ENCODE measurements at places on chromosomes 4 and X.

DNA sequence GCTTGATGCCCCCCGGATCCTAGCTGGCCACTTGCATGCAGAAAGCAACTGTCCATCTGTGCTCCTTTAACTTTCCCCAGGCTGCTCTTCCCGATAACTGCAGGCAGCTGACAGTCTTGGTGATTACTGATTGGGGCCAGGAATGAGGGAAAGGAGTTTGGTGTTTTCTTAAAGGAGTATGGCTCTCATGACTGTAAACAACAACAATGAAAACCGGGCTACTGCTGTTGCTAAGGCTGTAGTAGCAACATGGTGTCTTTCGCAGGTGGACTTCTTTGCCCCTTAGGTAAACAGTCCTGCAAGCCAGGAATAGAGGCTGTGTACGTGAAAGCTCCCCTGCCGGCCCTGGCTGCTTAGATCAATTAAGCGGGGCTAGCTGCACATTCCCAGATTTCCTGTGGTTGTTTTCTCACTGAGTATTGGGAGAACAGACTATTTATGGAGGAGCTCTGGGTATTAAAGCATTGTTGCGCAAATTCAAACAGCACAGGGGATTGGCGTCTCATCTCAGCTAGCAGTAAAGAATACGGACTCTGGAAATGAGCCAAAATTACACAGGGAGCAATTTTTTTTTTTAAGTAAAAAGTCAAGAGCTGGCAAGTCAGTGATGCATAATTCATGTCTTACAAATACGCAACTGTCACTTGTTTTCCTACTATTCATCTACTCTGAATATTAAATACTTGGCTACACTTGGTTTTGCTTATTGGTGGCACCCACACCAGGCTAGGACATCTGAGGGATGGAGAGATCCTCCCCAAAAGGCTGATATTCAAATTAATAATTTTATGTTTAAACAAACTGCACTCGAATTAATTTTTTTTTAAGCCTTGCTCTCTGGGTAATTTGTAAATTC, 61.6 kb upstream of the NAP1L5 start:
- no peak for DNase-seq

- no peak for DNase-seq
Observed at GRCh38 chr4:139243448-139244365, 36.3 kb downstream of the MGARP start.

GRCh38 chrX:32598707-32599106, 612.6 kb downstream of the DMD start:
- DNase-seq, result no peak

DNA sequence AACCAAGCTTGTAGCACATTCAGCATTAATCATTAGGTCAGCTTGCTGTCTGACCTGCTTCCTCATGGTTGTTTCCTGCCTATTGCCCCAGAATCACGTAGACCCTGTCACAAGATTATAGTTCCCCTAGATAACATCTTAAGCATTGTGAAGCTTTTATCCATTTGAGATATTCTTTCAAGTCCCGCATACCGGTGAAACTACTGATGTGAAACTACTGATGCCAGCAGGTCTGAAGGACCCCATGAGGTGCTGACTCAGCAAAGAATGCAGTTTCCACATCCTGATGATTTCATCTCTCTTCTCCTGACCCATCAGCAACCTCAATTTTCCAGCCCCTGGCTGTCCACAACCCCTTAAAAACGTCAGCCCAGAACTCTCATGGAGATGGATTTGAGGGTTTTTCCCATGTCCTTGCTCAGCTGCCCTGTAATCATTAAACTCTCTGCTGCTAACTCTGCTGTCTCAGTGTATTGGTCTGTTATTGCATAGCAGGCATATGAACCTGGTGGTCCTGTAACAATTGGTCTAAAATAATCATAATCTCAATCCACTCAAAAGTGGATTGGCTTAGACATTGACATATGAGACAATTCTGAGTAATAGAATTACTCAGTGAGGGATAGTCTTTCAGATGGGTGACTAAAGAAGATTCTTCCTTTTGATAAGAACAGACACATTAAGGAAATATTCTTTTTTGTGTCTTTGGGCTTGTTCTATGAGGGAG, 26.3 kb upstream of the UBA6 start:
- DNase-seq, result no peak

- DNase-seq, result no peak
Observed at GRCh38 chr4:185831125-185831815, 19.3 kb upstream of the SORBS2 start.

GRCh38 chrX:41335198-41335957, 1.4 kb downstream of the DDX3X start:
- no peak for DNase-seq

DNA sequence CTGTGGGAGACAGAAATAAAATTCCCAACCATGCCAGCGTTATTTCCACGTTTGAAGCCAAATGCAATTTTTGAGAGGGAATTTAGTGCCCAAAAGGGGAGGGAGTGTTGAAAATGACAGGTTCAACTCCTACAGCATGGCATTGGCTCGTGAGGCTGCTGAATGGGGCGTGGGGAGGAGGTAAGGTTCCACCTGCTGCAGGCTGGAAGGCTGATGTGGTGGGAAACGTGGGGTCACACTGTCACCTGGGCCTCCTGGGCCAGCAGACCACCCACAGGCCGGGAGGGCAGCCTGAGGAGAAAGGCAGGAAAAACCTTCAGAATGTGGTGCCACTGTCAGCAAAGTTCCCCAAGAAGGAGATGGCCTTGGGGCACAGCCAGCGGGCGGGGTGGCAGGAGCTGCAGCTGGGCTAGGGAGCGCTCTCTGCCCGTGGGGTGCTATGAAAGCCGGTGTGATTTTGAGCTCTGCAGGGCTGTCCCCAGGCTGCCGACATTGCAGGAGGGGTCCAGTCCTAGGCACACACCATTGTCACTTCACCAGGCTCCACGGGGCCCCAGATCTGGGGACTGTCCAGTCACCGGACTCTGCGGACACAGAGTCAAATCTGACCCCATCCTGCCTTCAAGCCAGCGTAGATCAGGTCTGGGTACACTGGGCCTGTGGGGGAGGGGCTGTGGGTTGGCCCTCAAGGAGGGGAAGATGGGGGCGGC, 19.6 kb downstream of the MSANTD1 start:
- DNase-seq, result no peak

DNA sequence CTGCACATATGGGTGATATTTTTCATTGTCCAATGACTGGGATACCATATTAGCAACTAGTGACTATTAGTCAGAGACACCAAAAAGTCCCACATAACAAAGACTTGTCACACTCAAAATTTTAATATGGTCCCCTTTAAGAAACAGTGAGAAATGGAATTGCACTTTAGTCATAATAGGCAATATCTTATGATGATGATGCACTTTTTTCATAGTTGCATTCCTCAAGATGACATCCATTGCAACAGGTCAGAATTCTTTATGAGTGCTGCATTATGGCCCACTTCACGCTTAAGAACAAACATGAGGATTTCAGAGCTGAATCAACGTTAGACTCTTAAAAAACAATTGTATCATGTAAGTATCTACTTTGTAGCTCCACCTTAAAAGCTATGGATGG, 608.4 kb upstream of the HTR2C start:
- no peak for DNase-seq

DNA sequence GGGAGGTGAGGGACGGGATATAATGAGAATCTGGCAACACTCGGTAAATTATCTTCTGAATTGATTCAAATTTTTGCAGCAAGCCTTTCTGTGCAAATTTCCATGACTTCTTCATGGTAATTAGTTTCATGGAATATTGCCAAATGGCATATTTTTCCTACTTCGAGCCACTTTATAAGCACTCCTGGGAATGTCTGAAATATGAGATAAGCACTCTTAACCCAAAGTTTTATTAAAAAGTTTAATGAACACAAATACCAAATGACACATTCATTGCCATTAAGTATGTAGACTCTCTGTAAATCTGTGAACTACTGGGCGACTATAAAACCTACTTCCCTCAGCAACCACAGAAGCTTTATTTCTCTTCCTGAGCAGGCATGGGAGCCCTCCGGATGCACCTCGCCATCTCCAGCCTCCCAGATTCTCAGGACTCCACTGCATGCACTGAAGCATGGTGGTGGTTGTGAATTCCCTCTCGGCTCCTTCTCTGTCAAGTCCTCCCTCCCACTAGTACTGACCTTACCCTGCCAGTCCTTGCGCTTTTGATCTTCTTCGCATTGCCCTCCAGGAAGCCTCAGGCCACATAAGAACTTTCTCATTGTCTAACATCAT, 154.4 kb upstream of the RPL34 start:
- no peak for DNase-seq

DNA sequence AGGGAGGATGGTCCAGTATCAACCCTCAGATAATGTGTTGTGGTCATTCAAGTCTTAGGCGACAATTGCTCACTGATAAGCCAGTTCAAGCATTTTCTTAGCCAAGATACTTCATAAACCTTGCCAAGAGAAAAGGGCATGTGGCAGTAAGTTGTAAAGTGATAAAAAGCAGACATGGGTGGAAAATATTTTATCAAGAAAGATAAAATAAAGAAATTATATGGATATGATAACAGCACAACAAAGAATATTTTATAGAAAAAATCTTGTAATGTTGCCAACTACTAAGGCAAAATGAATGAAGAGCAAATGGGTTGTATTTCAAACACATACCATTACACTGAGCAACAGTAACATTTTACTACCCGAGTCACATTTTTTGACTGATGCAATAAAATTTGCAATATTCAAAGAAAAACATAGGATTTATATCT, 217.4 kb upstream of the PITX2 start:
- no peak for DNase-seq

DNA sequence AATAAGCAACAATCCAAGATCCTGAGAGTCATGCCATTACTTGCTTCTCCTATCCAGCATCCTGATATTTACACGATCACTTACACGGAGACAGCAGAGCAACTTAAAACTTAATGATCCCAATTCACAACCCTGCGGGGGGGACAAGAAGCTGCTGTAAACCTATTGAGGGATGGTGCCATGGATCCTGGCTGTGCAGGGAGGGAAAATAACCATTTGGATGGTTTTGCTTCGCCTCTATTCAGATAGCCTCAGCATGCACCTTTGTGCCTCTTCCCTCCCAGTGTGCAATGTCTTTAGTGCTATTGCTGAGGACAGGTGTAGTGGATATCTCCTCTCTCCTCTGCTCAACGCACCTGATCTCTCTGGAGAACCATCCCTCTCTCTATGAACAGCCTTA, 89.7 kb upstream of the PPARGC1A start:
- DNase-seq, result no peak

GRCh38 chr4:6734165-6734786, 18.3 kb downstream of the BLOC1S4 start:
- DNase-seq, result no peak

GRCh38 chr4:71992571-71993312, 39.1 kb upstream of the NPFFR2 start:
- no peak for DNase-seq

- no peak for DNase-seq
Observed at GRCh38 chr4:10016169-10016568, 5.1 kb downstream of the SLC2A9 start.

DNA sequence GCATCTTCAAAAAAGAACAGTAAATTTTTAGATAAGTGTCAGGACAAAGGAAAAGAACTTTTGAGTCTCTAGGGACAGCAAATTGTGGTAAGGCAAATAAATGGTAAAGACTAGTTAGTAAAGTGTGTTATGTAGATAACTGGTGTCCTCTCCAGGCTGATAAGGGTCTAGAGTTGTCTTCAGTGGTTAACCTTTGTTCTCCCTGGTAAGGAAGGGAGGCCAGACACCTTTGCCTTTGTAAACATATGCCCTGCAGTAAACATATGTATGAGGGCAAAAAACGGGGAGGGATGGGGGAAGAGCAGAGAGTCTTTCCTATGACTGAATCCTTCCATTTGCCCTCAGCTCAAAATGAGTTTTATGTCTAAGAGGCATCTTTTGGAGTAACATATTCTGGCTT, 384.6 kb downstream of the HNRNPD start:
- no peak for DNase-seq

- no peak for DNase-seq
Observed at GRCh38 chr4:139458999-139459398, 5.1 kb downstream of the RAB33B start.

DNA sequence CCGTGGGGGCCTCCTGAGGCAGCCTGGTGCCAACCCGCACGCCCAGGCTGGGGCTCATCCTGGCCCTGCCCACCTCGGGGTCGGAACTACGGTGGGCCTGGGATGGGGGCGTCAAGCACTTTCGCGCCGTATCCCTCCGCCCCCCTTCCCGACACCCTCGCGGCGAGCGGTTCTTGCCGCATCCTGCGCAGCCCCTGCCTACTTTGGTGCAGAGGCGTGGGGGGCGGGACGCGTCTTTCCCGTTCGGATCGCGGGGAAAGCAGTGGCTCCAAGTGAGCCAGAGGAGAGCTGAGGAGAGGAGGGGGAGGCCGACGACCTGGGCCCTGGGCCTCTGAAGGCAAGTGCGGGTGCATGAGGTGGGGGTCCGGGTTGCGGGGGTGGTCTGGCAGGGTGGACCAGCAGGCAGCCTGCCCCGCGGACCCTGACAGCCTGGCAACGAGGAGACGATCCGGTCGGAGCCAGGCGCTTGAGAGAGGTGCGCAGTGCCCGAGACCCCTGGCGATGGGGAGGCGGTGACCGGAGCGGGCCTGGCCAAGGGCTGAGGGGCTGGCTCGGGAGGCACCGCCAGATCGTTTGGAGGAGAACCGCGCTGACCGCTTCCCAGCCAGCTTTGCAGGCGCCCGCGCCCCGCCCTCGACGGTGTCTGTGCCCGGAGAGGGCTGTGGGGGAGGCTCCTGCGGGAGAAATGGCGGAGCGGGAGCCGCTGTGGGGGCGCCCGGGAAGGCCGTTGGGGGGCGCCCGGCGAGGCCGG, at the start of gene GPRASP2:
Gene GPRASP2, plus strand, starts transcription at position 233 of the 751 bp plus-strand sequence. CDS start 2,422 bp downstream, outside the sequence.
- DNase-seq, result peak; percentile 34

DNA sequence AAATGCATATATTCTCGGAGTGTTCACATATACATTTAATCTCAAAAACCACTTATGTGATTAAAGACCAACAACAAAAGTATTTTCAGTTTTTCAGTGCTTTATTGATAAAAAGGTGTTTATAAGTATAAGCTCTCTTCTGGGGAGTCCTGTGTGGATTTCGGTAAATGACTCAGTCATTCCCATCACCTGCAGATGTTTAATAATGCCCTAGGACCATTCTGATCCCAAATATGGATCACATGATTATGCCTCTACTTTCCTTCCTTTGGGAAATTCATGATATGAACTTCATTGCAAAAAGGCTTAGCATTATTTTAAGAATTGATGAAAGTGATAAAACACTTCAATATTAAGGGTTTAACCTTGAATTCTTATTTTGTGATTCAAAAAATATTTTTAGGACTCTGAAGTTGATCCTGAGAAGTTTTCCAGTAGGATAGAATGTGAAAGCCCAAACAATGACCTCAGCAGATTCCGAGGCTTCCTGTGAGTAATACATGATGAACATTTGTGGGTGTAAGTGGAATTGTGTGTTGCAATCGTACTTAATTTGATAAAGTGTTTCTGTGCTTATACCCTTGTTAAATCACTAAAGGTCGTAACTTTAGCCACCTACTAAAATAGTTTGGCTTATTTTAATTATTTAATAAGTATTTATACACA, 40.2 kb downstream of the ATP10D start:
- no peak for DNase-seq
